ENCODE measurements at places on chromosomes 3 and 15.
A peak's percentile ranks its signal among the peaks of the same experiment; 100 is the strongest.

- no peak for DNase-seq
Measured at GRCh38 chr15:36294359-36294758, 285.1 kb upstream of the CDIN1 start.

DNA sequence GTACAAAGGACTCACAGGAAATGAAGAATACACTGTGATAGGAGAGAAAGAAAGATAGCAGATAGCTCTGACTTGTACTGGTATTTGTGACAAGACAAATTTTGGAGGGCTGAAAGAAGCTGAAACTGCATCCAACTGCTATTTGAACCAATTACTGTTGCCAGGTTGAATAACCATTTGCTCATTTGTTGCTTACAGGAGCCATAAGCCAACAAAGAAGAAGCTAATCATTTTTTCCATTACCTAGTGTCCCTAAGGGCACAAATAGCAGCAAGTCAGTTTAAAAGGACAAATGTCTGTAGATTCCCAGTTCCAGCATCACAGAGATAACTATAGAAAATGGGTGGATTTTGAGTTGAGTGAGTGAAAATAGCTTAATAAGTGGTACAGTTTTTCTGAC, 376.9 kb upstream of the ARPP21 start:
- DNase-seq, result no peak

- DNase-seq, result peak; percentile 16
Measured at GRCh38 chr15:64896371-64897069, 15.2 kb upstream of the ANKDD1A start.

GRCh38 chr3:7766530-7766929, 735.1 kb upstream of the LMCD1 start:
- no peak for DNase-seq

- peak; percentile 70 for DNase-seq
Measured at GRCh38 chr3:63912768-63913588, 795 bp upstream of the SCAANT1 start.

DNA sequence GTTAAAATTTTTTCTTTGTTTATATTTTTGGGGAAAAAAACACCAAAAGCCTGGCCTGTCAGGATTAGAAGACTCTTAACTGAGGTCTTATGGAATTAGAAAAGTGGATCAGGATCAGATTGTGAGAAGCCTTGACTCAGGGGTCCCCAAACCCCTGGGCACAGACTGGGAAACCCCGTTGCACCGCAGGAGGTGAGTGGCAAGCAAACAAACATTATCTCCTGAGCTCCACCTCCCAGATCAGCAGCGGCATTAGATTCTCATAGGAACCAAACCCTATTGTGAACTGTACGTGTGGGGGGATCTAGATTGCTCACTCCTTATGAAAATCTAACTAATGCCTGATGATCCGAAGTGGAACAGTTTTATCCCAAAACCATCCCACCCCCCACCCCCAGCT, 117.2 kb downstream of the TCF12 start:
- DNase-seq, result no peak

DNA sequence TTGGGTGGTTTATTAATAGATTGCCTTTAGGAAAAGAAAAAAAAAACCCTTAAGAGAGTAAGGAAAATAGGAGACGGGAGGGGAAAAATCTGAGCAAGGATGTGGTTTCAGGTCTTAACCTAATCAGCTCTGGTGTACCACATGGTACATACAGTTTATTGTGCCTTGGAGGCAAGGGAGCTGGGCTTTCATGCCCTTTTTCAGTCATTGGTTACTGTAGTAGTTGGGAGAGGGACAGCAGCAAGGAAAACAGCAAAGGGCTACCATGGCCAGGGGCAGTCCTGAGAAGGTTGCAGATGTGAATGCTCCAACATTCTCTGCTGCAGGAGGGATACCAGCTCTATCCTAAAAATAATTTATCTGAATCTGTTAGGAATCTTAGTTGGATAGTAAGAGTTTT, 5.9 kb downstream of the CMC1 start:
- no peak for DNase-seq

DNA sequence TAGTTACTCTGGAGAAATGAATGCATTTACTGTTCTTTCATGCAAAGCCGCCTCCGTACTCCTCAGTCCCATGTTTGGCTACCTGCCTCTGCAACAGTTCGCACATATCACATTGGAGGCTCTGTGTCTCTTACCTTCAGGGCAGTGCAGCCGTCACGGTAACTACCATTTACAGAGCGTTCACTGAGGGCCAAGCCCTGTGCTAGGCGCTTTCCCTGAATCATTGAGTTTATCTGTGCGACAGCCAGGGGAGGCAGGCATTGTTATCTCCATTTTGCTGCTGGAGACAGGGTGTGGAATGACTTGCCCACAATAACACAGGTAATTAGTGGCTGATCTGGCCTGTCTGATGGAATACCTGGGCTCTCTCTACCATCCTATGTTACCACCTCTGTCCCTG, 115.0 kb downstream of the THSD4 start:
- DNase-seq, result no peak

DNA sequence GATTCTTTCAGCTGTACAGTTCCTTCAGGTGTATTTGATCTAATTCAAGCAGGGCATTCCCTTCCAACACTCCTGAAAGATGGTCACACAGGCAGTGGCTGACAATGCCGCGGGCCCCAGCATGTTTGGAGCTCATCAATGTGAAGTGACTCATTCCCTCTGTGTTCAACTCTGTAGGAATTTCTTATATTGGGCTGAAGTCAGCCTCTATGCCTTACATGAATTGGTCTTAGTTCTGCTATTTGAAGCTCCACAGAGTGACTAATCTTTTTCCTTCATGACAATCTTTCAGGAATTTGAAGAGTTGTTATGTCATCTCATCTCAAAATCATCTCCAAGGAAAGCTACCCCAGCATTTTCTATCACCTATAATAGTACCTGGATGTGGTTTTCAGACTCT, 142.5 kb upstream of the C2CD4B start:
- no peak for DNase-seq

DNA sequence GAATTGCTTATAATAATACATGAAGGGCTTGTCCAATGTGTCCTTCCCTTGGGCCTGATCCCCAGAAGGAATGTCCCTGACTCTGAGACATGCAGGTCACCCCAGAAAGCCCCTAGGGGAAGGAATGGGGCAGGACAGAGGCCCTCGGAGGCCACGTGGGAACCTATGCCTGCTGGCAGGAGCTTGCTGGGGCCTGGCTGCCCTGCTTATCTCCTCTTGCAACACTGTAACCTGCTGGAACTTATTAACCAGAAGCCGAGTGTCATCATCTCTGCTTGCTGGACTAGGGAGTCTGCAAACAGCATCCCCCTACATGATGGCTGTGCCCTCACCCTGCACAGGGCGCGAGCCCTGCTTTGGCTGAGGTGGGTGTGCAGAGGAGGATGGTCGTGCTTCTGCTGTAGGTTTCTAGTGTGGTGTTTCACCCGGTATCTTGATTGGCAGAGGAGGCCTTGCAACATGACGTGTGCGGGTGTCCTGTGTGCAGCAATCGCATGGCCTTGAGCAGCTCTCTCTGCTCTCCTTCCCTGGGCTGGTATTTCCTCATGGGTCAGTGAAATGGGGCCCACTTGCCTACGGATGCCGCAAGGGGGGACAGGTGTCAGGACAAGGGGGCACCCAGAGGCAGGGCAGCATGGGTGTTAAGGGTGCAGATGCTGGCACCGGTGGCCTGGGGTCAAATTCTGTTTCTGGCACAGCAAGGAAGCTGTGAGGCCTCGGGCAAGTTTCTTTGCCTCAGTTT, 5.0 kb downstream of the CHST13 start:
- peak; percentile 26 for DNase-seq

- no peak for DNase-seq
Measured at GRCh38 chr15:88512078-88512477, 34.4 kb downstream of the DET1 start.

DNA sequence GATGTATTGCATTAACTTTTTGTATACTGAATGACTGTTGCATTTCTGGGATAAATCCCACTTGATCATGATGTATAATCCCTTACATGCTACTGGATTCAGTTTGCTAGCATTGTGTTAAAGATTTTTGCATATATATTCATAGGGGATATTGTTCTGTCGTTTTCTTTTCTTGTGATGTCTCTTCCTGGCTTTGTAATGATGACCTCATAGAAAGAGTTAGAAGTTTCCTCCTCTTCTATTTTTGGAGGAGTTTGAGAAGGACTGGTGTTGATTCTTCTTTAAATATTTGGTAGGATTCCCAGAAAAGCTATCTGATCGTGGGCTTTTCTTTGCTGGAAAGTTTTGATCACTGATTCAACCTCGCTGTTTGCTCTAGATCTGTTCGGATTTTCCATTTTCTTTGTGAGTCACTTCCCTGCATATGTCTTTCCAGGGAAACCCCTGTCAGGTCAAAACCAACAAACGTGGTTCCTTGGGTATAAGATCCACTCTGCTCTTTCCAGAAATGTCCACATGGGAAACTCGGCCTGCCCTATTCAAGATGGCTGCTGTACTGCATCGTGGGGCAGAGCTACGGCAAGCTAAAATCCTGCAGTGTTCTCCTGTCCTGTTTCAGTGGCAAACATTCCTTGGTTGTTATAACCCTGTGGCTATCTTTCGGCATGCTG, 120.4 kb downstream of the GABRG3 start:
- DNase-seq, result no peak

- DNase-seq, result no peak
Measured at GRCh38 chr3:118766306-118766669, 268.4 kb downstream of the IGSF11 start.

DNA sequence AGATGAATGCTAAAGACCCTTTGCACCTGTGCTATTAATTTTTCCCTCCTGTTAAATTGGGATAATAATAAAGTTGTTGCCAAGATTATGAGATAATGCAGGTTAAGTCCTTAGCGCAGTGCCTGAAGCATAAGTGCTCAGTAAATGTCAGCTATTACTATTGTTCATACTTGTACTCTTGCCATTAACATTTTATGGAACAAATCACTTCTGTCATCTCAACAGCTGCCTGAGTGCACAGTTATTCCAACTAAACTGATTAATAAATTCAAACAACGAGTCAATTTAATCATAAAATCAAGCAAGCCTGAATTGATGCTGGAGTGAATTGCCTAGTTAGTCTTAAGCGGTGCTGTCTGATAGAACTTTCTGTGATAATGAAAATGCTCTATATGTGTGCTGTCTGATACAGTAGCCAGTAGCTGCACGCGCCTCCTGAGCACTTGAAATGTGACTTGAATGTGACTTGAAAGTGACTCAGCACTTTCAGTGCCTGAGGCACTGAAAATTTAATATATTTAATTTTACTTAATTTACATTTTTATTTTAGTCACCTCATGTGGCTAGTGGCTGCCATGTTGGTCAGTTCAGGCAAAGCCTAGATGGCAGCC, 198.7 kb upstream of the PFN2 start:
- DNase-seq, result no peak

GRCh38 chr3:137835096-137835495, 71.0 kb downstream of the SOX14 start:
- DNase-seq, result no peak

- DNase-seq, result peak; percentile 94
Measured at GRCh38 chr3:12967606-12968351, 105.5 kb downstream of the IQSEC1 start.

GRCh38 chr3:40397912-40398311, 10.9 kb downstream of the ENTPD3 start:
- no peak for DNase-seq

DNA sequence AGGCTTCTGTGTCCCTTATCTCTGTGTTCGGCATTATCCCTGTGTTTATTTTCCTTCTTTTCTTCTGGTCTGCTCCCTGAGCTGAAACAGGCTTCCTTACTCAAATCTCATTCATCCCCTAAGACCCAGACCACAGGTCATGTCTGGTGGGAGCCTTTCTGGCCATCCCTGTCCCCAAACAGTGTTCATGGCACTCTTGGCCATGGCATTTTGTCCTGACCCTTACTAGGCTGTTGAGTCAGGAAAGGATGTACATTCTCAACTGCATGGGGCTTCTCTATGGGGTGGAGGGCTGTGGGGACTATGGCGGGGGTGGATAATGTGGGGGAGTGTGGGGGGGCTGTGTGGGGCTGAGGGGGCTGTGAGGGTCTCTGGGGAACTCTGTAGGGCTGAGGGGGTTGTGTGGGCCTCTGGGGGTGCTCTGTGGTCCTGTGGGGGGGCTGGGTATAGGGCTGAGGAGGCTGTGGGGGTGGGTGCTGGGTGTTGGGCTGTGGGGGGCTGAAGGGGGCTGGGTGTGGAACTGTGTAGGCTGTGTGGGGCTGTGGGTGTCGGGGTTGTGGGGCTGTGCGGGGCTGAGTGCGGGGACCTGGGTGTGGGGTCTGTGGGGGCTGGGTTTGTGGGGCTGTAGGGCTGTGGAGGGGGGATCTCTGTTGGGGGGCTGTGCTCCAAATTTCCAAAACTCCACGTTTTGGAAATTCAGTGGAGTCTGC, 64.3 kb downstream of the KLF13 start:
- DNase-seq, result no peak

- peak; percentile 56 for DNase-seq
Measured at GRCh38 chr3:126469479-126469878, 6.2 kb downstream of the ZXDC start.

DNA sequence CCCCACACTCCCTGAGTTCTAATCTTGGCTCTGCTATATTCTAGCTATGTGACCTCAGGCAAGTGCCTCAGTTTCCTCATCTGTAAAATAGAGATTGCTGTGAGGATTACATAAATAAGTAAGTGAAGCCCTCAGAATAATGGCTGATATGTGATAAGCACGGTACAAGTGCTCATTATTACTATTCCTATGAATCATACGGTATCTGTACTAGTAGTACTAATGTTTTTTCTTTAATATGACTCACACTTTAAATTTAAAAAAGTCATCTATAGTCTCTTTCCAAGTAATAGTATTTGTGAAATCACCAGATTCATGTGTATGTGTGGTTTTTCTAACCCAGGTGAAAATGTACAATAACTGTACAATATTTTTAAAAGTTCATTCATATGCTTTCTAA, 58.7 kb downstream of the CLDN11 start:
- no peak for DNase-seq

- no peak for DNase-seq
Measured at GRCh38 chr3:55650011-55650410, 162.9 kb upstream of the WNT5A start.

DNA sequence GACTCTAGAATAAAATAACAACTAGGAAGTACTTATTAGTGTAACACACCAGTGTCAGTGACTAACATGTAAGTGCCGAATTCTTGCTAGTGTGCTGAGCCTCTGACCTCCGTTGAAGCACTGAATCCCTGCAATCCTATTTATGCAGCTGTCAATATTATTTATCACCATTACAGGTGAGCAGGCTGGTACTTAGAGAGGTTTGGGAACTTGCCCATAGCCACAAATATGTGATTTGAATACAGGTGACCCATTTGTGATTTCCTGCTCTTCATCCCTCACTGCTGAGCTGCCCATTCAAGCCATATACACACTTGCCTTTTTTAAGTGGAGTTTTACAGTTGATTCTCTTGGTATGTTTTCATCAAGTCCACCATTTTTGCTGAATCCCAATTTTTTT, 12.2 kb downstream of the EIF4E3 start:
- no peak for DNase-seq

GRCh38 chr3:146732325-146732724, 127.2 kb upstream of the PLSCR5 start:
- no peak for DNase-seq

DNA sequence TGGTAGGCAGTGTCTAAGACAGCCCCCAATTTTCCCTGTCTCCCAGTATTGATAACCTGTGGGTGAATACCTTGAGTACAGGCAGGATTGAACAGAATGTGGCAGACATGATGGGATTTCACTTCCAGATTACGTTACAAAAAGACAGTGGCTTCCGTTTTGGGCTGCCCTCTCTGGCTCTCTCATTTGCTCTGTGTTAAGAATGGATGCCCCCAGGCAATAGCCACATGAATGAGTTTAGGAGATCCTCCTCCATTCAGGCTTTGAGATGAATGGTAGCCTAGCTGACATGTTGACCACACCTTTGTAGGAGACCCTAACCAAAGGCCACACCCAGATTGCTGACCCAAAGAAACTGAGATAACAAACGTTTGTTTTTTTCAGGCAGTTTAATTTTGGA, 34.3 kb downstream of the UBXN7 start:
- no peak for DNase-seq
